NCI-H146 (cell line): ENCODE measurements at places on chromosomes 2 and 18.
A peak's percentile ranks its signal among the peaks of the same experiment; 100 is the strongest.

GRCh38 chr2:163157891-163158496, 319.4 kb upstream of the KCNH7 start:
- DNase-seq, result no peak

DNA sequence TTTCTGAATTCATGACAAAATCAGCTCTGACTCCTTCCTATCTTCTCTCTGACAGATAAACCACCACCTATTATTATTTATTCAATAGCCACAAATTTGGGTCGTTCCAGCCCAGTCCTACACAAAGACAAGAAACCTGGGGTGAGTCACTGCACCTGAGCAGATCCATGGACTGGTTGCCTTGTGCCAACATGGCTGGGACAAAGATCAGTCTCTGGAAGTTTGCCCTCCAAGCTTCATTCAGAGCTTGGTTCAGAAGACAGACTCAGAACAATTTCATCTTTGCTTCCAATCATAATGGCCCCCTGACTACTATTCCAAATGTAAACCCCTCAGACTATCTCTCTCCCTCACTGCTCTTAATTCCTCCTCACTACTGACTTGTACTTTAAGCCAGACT, 9.6 kb upstream of the EXOC6B start:
- no peak for DNase-seq

GRCh38 chr2:65639156-65639864, 206.9 kb upstream of the SPRED2 start:
- no peak for DNase-seq

DNA sequence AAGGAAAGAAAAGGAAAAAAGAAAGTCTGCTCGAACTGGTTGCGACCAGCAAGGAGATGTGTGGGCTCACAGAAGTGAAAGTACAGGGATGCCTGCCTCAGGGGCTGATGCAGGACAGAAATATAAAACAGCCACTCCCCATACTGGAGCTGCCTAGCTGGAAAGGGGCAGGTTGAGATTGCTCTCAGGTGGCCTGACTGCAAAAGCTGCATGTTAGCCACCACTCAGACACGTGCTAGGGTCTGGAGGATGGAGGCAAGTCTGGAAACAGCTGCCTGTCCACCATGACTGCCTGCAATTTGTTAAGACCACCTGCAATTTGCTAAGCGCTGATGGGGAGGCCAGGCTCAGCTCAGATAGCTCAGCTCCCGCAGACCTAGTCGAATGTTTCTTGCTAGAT, 17.9 kb downstream of the B3GNT7 start:
- DNase-seq, result no peak

DNA sequence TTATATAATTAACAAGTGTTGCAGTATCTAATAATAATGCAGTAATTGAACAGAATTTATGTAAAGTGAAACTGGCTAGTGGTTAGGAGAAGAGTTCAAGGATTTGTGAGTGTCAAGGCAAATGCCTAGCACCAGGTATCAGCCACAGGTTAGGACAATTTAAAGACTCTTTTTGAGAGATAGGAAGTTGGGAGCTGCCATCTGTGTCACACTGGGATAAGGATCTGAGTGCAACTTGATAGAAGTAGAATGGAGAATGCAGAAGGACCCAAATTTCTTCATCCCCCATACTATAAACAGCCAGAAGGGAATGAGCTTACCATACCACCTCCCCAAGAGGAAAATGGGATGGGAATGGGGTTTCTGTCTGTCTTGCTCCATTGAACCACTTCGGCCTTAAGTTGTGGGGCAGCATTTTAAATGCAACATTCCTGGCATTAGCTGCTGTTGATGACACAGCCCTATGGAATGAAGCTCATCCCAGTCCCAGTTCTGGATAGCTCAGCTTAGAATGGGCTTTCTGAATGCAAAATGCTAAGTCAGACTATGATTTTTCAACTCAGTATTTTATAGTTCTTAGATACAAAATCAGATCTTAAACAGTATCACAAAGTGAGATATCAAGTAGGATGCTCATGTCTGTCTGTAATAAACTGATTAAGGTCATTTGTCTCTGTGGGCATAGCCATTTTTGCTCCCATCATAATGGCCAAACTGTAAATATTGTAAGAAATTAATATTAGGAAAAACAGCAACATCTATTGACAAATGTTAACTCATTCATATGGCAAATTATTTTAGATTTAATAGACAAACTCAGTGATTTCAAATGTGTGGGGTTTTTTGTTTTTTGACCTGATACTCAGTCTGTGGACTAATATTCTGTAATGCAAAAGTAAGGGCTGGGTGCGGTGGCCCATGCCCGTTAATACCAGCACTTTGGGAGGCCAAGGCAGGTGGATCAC, 44.0 kb downstream of the GPR155 start:
- DNase-seq, result no peak

GRCh38 chr18:54671291-54671881, 80.3 kb downstream of the DYNAP start:
- DNase-seq, result peak; percentile 32

DNA sequence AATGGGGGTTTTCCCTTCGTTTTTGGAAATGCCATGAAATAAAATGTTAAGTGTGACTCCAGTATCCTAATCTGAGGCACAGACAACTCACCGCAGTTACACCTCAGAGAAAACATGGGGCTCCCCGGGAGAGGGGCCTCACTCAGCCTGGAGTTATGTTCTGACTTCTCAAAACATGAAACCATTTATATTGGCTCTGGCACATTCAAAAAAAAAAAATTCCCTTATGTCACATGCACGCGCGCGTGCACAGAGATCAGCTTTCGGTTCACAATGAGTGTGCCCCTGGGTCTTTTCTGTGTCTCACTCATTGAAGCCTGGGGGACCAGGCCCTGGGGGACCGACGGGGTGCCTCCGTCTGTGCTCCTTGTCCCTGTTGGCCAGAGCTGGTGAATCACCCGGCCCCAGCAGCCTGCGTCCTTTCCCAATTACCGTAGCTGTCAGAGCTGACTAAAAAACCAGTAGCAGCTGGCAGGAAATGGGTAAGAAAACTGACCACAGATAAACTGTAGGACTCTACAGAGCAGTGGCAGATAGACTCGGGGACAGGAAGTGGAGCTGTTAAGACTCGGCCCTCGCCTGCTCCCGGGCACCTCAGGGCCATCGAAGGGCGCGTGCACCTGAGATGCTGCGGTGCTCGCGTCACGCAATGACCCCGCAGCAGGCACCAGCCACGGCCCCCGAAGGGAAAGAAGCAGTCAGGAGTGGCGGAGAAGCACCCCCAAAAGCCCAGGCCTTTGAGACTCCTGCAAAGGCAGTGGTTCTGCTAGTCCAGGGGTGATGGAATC, 138.3 kb upstream of the ID2 start:
- no peak for DNase-seq

GRCh38 chr18:59359576-59359952, 499 bp upstream of the LMAN1 start:
- DNase-seq, result no peak

DNA sequence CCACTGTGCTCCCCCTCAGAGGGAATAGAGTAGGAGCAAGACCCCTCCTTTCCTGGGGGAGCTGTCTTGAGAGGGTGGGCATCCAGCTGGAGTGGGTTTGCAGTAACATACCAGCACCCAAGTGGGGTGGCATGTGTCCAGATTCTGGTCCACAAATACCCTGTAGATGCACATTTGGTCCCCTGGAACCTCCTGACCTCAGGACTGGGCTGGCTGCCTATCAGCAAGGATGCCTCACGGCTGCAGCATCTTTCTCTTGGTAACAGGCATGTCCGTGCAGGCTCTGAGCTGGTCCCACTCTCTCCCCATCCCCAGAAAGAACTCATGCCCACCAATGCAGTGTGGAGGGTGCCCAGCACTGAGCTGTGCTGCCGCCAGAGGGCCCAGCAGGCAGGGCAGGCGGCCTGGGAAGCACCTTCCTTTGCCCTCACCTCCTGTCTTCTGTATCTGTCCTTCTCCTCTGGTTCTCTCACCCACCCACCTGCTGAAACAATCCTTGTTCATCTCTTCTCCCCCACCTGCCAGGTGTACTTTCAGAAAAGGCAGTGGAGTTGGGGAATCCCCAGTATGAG, 47.4 kb downstream of the ITGB1BP1 start:
- no peak for DNase-seq

DNA sequence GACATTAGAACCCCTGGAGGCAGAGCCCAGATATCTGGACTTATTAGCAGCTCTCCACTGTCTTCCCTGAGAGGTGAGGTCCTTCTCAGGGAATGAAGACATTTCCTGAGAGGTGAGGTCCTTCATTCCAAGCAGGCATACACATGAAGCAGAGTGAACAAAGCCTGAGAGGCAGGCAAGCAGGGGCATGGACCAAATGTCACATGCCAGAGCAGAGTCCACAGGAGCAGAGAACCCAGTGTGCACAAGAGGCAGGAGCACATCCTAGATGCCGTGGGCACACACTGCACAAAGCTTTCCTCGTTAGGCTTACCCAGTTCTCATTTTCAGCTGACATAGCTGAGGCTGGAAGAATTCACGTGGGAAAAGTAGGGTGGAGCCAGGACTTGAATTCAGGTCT, 759.9 kb upstream of the HS6ST1 start:
- DNase-seq, result no peak

DNA sequence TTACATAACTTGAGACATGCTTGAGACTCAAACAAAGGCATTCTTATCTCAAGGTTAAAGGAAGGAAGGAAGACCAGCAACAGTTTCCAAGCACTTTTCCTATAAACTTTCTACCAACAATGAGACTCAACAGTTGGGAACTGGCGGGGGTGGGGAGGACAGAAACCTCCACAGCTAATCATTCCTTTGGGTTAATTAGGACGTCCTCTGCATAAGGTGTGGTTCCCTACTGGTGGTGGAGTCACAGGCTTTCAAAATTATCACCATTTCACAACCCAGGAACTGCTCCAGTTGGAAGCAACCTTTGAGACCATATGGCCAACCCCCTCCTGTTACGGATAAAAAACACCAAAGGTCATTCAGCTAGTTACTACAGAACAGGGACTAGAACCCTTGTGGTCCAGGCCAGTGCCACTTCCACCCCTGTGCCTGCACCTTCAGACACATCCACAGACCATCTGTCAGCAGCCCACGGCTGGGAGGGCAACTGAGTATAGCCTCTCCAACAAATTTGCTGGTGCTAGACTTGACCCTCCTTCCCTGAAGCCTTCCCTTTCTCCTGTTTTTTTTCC, 30.1 kb upstream of the ATL2 start:
- no peak for DNase-seq

- DNase-seq, result no peak
Observed at GRCh38 chr2:198375083-198375410, 570.7 kb downstream of the PLCL1 start.

GRCh38 chr2:153394686-153395085, 83.9 kb downstream of the RPRM start:
- DNase-seq, result no peak

DNA sequence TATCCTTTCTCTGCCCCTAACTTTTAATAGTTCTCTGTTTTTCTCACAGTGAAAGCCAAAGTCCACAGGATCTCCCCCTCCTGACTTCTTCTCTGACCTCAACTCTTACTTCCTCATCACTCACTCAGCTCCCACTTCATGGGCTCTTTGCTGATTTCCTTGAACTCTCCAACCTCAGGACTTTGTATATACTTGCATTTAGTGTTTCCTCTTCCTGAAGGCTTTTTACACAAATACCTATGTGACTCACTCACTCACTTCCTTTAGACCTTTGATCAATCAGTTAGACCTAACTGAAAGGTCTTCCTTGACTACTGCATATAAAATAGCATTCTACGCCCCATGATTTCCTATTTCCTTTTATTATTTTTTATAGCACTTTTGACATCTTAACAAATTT, 233.1 kb upstream of the MEX3C start:
- DNase-seq, result no peak

DNA sequence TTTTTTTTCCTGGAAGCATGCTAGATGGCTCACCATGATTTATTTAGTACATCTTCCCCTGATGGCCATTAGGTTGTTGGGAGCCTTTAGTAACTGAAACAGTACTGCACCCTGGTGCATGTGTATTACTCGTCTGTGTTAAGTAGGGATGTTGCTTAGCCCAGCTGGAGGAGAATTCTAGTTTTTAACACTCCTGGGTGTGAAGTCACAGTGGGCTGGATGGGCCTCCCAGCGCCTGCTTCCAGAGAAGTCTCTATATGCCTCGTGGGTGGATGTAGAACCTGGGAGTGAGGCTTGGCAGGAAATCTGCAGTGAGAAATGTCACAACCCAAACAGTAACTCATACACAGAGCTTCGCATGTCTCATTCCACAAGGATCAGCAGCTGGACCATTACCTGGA, 28.9 kb upstream of the NT5DC4 start:
- no peak for DNase-seq

GRCh38 chr2:157252529-157252928, 5.0 kb upstream of the GALNT5 start:
- no peak for DNase-seq

DNA sequence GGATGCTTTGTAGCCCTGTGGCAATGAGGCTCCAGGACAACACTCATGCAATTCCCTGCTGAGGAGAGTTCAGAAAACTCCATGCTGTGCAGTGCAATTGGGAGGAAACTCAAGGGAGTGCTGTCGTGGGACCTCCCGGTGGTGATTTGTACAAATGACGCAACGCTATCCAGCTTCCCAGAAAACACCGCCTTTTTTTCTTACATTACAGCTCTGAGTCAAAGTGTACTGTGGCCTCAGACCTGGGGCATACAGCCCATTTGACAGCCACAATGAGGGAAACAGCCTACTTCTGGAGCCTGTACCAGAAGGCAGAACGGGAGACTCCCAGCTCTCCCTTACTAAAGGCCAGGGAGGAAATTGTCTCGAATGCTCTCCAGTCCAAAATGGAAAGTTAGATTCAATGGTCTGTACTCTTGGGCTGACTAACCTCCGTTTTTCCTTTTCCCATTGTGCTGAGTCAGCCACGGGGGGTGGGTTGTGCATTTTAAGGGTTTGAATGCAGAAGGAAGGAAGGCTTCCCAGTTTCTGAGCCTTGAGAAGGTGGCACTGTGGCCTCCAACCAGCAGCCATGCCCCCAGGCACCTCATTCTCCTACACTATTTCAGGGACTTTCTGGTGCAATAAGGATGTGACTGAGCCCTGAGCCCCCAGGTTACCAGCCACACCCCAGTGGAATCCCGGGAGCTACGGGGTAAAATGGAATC, 16.4 kb upstream of the CYP1B1 start:
- DNase-seq, result no peak

DNA sequence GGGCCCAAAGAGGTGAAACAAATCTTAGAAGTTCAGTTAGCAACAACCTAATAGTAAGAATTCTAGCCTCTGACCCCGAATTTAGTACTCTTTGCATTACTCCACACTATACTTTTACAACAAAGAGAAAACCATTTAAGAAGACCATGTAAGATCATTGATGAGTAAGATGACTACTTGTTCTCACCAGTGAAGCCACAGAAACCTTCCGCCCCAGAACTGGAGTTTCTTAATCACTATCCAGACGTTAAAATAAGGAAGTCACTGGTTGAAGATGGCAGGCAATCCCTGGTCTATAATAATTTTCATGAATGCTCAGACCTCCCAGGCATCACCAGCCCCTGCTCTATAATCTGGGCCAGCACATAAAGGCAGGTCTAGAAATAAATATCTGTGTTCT, 95.0 kb downstream of the TMEM163 start:
- DNase-seq, result no peak

- DNase-seq, result no peak
Observed at GRCh38 chr18:29523371-29523770, 1346.4 kb upstream of the CDH2 start.

GRCh38 chr2:142025394-142025793, 105.4 kb downstream of the LRP1B start:
- no peak for DNase-seq

GRCh38 chr2:56523816-56524215, 340.0 kb downstream of the CCDC85A start:
- DNase-seq, result no peak
